ENCODE measurements at places on chromosomes 7 and 10.

DNA sequence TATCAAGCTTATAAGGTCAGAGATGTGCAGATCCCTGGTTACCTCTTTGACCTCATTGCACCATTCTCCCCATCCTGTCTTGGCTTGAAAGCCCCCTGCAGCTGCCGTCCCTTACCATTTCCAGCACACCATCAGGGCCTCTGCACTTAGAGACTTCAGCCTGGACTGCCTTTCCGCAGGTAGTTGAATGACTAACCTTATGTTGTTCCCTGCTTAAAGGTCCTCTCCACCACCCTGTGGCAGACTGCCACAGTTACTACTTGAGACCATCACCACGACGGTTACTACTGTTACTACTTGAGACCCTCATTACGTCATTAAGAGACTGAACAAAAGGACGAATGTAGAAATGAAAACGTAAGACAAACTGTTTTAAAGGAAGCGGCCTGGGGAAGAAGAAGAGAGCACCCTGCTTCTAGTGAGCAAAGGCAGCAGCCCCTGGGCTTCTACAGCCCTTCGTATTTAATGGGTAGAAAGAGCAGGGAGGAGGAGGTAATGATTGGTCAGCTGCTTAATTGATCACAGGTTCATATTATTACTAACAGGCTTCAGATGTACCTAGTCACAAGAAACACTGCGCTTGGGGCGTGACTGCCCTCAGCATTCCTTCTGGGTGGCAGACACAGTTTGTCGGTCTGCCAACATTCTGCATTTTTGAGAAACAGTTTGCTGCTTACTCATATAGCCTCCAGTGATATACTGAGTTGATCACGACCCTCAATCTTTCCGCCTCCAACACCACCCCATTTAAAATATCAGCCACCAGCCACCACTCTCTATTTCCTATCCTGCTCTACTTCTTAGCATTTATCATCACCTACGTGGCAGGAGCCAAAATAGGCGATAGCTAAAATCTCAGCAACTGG lies 74.1 kb upstream of the PARD3 start:
- no peak for DNase-seq

DNA sequence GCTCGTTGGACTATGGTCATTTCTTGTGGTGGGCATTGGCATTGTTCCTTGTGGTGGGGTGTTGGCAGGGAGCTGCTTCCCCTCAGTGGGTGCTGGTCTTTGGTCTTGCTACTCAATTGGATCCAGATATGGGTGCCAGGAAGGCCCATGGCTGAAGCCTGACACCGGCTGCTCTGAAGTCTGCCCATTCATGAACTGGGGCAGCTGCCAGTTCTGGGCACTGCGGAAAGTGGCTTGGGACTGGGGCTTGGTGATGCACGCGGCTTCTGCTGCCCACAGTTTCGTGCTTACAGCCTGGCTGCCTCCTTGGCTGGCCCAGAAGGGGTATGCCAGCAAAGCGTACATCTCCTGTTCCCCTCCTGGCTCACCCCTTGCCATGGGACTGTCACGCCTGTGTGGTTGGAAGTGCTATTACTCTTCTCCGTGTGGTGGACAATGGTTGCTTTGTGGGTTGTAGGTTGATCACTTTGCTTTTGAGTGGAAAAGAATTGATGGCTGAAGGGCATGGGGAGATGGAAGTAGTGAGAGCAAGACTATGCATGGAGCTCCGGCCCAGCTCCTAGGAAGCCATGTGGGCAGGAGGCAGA lies 54.7 kb downstream of the ADAMTS14 start:
- no peak for DNase-seq

DNA sequence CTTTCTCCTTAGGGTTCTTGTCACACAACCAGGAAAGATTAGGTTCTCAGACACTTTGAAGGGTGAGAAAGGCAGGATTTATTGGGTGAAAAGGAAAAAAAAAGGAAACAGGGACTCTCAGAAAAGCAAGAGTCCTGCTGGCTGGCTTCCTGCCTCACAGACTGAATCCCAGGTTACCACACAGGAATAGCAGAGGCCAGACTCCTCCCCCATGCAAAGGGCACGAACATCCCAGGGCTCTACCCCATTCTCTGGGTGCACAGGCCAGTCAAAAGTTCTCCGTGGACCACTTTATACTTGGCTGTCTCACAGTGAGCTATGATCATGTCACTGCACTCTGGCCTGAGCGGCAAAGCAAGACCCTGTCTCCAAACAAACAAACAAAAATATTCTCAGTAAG lies 42.6 kb downstream of the HOXA1 start:
- DNase-seq = no peak

DNA sequence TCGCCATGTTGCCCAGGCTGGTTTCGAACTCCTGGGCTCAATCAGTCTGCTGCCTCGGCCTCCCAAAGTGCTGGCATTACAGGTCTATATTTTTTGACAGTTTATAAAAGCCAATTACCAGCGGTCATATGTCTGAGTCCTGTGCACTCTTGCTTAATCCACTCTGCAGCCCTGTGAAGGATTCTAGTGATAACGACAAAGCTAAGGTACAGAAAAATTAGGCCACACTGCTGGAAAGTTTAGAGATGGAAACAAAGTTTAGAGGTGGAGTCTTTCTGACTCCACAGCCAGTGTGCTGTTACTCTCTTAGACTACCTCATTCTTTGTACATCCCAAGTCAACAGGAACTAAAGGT lies 707 bp downstream of the PTER start:
- DNase-seq = no peak

GRCh38 chr10:62561151-62561550 lies 187.0 kb downstream of the ZNF365 start:
- DNase-seq = no peak

GRCh38 chr7:80475383-80475782 lies 36.5 kb downstream of the GNAT3 start:
- DNase-seq = no peak

- peak; percentile 17 for DNase-seq
Measured at GRCh38 chr7:75983471-75984129, 10.8 kb downstream of the TMEM120A start.

DNA sequence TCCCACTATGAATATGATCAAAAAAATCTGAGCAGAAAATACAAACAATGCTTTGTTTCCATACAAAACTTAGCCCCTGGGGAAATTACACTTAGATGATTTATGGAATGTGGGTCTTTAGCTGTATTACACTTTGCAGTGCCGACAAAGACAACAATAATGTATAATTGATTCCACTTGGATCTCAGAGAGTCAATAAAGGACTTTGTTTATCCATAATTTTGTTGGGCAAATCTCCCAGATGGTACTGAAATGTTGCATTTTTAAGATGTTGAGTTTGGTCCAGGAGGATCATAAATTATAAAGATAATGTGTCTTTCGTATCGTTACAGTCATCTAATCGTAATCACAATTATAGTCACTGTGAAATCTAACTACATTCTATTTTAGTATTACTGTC lies 66.9 kb upstream of the DOCK1 start:
- DNase-seq = no peak

DNA sequence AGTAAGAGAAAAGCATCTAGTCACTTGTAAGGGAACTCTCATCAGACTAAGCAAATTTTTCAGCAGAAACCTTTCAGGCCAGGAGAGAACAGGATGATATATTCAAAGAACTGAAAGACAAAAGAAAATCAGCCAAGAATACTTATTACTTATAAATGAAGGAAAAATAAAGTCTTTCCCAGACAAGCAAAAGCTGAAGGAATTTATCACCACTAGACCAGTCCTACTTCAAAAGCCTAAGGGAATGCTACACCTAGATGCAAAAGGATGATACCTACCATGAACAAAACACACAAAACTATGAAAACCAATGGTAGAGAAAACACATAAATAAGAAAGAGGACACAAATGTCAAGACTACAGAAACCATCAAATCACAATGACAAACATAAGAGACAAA lies 126.6 kb upstream of the ABCB5 start:
- no peak for DNase-seq

- DNase-seq = no peak
Measured at GRCh38 chr10:3861795-3862194, 76.8 kb upstream of the KLF6 start.

- DNase-seq = no peak
Measured at GRCh38 chr7:155318245-155318644, 20.6 kb downstream of the INSIG1 start.

DNA sequence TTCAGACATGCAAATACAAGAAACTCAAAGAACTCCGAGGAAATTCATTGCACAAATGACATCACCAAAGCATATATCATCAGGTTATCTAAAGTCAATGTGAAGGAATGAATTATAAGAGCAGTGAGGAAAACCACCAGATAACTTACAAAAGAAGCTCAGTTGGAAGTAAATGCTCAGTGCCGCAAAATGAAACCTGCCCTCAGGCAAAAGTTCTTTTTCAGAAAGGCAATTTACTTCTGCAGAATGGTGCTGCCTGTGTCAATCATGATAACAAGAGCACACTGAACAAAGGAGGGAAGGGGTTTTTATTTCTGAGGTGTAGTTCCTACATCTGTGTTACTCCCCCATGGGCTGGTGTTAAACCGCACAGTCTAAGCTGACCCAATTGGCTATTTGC lies 550.6 kb upstream of the SEMA3D start:
- DNase-seq = no peak

DNA sequence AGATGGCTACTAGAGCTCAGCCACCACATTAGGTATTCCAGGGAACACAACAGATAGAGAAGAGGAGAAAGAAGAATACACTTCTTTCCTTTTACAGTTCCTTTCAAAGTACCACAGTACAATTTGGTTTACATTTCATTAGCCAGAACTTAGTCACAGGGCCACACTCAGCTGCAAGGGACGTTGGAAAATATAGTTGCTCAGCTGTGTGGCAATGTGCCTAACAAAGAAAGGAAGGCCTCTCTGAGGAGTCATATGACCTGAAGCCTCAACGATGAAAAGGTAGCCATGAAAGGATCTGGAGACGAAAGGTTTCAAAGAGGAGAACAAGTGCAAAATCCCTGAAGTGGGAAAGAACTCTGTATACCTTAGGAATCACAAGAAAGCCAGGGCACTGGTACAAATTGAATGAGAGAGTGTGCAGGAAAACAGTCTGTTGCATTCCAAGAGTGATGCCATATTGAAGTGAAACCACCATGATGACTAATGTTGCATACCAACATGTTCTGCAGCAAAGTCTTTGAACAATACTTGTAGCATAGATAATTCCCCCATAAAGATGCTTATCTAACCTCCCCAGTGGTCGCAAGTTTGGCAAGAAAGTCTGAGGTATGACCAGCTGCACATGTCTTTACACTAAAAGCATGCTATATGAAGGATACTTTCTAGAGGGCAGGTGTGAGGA lies 278.9 kb downstream of the HPSE2 start:
- no peak for DNase-seq

- no peak for DNase-seq
Measured at GRCh38 chr7:138898255-138898654, 82.9 kb downstream of the KIAA1549 start.

GRCh38 chr7:36742911-36743775 lies 18.8 kb upstream of the AOAH start:
- no peak for DNase-seq

DNA sequence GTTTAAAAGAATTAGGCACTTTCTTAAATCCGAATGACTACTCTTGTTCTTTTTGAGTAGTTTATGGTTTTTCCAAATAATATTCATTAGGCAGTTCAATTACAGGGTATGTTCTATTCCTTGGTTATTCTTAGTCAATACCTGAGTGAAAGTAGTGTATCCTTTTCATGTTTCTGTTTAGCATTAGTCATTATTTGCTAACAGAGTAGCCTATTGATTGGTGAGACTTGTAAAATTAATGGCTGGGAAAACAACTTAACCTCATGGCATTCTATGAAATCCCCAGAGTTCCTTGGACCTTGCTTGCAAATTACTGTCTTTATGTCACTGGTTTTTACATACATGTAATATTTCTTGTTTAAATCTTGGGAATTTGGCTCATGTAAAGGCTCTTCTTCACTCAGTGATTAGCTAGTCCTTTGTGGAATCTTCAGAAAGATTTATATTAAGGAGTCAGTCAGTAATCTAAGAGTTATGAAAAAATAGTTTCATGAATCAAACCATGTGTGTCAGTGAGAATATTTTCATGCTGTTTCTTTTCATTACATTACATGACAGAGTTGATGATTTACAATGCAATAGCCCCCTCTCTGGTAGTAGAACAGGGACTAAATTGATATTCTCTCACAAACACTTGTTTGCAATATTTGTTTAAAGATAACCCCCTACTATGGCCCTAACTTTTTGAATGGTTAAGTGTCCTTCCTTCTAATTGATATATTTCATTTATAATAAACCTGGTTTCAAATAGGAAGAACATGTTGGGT lies 81.5 kb upstream of the LRRTM3 start:
- DNase-seq = no peak

DNA sequence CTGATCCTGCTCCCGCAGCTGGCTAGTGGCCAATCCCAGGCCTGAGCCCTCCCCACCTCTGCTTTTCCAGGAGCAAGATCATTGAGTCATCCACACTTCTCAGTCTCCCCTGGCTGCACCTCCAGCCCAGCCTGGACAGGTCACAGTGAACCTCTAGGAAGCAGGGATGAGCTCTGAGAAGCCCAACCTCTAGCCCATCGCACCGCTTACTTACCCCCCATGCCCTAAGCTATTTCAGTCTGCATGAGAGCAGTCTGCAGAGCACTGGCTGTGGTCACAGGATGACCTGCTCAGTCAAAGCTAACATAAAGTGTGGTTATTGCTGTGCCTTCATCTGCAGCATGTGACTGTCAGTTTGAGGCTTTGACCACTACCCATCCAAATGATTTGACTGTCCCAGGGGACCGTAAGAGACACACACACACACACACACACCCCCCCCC lies 129.2 kb downstream of the SORBS1 start:
- DNase-seq = no peak

GRCh38 chr10:76858721-76859120 lies 778.9 kb downstream of the KCNMA1 start:
- no peak for DNase-seq

DNA sequence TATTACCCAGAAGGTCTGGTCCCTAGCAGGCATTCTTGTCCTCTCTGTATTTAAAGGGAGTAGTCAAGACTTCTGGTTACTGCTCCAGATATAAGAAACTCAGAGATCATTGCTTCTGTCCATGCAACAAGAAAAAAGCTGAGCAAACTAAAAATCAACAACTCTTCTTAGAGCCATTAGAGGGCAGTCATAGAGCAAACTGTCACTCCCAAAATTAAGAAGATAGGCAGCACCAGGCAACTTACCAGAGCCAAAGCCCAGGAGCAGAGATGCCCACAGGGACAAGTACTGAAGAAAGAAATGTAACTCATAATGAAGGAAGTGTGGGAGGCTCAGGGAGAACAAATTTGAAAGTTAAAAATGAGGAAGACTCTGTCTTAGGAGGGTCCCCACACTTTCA lies 472.9 kb upstream of the COBL start:
- DNase-seq = no peak

Data from colonic mucosa (tissue), 4 donors.